ENCODE measurements at places on chromosomes 13 and 19.

DNA sequence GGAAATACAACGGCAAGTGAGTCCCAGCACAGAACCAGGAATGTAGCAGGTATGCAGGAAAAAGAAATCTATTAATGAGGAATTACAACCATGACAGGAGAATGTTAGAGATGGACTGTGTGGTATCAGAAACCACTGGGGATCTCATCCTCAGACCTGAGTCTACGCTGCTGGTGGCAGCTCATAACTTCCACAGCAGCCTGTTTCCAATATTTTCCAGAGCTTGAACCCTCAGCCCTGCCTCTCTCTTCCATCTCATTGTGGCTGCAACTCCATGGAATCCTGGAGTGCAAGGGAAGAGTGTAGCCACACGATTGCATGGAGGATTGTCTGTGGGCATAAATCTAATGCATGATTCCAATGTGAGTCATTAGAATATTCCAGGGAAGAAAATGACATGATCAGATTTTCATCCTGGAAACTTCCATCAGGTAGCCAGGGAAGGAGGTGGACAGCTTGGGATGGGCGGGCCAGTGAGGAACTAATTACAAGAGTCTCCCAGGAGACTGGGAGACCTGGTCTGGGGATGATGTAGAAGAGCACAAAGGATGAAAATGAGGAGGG lies 14.9 kb downstream of the PLA2G4C start:
- DNase-seq = no peak

DNA sequence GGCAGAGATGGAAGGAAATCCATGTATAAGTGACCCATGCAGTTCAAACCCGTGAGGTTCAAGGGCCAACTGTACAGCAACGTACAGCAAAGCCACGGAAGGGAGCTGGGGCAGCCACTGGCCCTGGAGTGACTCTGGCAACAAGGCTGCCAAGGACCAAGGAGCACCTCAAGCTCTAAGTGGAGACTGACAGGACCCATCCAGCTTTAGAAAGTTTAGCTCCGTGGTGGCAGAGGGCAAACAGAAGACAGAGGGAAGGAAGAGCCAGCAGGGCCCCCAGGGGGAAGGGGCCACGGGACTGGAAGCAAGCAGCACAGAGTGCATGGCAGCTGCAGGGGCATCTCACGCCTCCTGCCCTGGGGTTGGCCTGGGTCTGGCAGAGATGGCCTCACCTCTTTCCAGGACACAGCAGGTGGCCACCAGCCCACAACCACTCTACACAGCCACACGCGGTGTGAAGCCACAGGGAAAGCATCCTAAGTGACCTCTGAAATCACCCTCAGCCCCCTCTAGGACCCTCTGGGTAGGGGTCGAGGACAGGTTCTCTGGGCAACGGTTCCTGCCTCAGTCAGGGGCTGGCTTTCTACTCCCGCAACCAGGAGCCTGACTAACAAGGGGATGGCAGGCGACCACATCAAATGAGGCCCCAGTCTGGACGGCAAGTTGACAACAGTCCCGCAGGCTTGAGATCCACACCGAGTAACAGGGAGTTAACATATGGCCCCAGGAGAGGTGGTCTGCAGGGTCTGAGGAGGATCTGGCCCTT lies 3.8 kb downstream of the MIER2 start:
- DNase-seq = no peak

DNA sequence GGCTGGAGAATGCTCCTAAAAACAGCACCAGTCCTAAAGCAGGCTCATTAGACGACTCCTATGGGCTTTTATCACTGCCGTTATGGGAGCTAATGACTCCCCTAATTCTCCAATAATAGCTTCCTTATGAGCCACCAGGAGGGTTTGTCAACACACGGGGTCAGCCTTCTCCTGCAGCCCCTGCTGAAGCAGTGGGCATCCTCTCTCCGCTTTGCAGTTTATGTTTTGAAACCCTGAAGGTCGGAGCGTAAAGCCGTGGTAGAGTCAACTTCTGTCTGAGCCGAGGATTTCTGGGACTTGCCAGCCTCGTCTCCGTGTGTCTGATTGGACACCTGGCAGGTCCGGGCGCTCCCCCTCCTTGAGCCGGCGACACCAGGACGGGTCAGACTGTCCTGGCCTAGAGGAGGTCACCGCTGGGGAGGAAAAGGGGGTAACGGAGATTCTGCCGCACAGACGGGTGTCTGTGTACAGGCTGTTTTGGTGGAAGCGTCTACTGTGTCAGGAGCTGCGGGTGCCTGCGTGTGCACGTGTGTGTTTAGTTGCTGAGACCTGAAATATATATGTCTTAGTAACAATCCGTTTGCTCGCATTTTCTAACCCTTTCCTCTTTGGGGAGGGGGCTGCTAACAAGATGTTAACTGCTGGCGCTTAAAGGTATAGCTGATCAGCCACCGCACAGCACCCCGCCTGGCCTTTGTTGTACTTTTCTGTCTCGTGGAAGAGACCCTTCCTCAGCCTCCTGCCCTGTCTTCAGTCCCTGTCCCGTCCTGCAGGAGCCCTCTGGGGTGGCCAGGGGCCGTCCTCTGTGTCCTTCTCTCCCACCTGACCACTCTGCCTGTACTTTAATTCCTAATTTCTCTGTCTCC lies 1.9 kb downstream of the KDM4B start:
- DNase-seq = no peak

DNA sequence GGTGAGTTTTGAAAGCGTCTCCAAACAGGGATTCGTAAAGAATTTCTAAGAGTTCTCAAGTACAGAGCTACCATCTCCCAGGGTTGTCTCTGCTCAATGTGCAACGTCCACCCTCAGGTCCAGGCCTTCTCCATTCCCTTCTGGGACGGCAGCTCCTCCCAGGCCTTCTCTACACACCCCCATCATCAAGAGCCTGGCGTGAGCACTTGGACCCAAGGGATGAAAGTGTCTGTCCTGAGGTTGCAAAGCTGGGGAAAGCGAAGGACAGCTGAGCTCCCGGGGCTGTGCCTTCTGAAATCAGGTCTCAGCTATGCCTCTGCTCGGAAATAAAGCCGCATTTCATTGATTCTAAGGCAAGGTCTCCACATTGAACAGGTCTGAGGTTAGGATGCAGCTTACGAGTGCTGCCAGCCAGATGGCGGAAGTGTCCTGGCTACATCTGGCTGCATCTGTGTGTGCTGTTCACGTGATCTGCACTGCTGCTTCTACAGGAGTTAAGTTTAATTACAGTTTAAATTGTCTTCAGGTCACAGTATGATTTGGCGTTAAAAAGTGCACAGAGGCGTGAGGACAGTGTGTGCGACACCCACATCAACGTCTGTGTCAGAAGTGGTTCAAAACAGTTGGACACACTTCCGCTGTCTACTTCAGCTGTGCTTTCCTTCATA lies 27.0 kb upstream of the MIER2 start:
- DNase-seq = no peak

GRCh38 chr13:28251466-28251865 lies 113.1 kb downstream of the PAN3 start:
- DNase-seq = no peak

DNA sequence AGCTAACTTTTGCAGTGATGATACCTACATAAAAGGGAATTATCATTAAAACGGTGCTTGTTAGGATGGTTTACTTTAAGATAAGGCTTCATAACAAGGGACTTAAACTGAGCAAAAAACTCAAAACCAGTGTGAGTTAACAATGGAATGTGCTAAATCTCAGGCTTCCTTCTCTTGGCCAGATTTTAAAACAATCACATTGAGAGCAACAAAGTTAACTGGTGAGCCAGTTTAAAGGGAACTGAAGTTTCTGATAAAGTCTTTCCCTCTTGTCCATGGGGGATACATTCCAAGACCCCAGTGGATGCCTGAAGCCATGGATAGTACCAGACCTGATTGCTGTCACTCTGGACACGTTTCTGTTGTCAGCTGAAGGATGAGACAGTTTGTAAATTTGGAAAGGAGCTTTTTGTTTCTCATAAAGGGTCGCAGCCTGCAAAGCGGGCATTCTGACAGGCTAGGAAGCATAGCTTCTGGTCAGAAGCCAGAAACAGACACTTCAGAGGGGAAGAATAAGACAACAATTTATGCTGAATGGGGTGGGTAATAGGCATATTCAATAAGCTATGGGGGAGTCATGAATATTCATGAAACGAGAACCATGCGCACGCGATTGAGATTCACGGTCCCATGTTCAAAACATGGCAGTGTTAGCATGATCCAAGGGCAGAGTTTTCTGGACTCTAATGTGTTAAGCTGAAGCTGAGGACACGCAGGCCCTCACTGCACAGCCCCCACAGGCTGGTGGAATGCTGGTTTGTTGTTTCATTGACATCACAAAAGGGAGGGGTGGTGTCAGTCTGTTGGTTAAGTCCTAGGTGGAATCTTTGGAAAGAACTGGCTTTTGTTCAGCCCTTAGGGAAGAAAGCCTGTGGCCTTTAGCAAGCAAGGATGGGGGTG lies 150.6 kb upstream of the RNF113B start:
- DNase-seq = no peak

- DNase-seq = no peak
Measured at GRCh38 chr13:20528452-20528851, 2.8 kb upstream of the CRYL1 start.

DNA sequence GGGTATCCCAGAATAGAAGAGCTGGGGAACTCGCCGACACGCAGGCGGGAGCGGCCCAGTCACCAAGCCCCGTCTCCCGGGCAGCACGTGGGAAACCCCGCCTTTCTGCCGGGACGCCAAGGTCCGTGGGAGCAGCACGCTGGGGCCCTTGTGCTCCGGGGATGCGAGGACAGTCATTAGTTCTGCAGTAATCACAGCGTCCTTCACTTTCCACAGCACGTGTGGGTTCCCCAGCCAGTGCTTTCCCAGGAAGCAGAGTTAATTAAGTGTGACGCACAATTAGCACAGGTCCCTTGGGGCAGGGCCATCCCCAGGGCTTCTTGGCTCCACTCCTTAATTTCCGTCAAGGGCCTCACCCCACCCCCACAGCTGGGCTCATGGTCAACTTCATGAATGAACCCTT lies 64.3 kb upstream of the C13orf46 start:
- no peak for DNase-seq
